ENCODE measurements at places on chromosomes 11 and 22.
A peak's percentile ranks its signal among the peaks of the same experiment; 100 is the strongest.

DNA sequence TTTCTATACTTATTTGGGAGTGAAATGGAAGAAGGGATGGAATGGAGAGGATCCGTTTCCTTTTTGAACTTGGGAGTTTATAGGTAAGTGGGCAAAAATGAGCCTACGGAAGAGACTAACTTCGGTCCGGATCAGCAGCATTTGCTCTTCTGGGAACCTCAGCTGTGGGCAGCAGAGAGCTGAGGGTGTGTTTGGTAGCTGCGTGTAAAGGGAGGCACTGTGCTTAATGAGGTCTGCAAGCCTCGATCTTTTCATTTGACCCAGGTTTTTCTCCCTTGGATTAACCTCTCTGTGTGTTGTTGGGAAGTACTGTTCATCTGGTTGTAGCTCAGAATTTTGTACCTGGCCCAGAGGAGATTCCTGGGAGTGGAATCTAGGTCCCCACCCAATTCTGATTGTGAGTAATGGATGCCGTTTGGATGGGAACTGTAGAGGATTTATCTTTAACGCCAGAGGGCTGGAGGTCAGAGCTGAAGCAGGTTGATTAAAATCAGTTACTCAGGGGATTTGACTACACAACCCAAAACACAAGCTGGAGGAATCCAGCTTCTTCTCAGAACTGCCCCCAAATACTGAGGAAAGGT is 201.6 kb upstream of the SORL1-AS1 start:
- no peak for DNase-seq

GRCh38 chr11:112219476-112220232 is 6.6 kb upstream of the PTS start:
- peak; percentile 32 for DNase-seq

DNA sequence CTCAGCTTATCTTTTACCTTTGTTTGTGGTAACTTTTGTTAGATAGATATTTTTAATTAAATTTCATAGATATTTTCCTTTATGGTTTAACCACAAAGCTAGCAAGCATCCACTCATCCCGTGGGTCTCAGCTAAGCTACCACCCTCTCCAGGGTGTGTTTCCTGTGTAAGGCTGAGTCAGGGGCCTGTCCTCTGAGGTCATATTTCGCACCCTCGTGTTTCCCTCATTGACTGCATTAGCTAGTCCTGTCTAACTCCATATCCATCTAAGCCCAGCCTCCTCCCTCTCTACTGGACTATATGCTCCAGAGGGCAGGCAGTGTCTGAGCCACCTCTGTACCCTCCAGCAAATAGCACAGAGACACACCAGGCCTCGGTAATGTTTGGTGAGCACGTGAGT is 16.7 kb downstream of the XRRA1 start:
- DNase-seq: no peak

- DNase-seq: no peak
Observed at GRCh38 chr11:8325591-8326304, 62.1 kb upstream of the LMO1 start.
